NCI-H446 treated with DMSO at 0.1 percent for 48 hours (cell line): ENCODE measurements at places on chromosomes 6 and 20.

DNA sequence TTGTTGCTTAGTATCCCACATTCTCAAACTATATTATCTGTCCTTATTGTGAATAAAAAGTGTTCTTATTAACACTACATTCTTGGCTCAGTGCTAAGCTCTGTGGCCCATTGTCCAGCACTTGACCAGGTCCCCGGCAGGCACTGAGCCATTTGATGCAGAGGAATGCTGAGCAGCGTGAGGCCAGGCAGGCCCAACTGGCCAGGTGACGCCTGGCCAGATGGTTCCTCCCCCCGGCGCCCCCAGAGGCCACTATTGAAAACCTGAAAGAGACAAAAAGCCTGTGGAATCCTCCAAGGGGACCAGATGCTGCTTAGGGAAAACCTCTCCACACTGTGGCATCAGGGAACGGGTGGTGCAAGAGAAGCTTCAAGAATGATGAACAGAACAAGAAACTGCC, 597.5 kb upstream of the JAG1 start:
- peak; percentile 20 for DNase-seq

GRCh38 chr6:9581155-9581554, 833.7 kb downstream of the TFAP2A start:
- DNase-seq: no peak

DNA sequence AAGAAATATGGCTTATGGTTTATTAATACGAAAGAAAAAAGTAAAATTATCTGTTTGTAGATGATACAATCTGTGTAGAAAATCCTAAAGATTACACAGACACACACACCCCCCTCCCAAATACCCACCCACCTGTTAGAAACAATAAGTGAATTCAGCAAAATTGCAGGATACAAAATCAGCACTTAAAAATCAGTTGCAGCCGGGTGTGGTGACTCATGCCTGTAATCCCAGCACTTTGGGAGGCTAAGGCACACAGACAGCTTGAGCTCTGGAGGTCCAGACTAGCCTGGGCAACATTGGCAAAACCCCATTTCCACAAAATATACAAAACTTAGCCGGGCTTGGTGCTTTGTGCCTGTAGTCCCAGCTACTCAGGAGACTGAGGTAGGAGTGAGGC, 42.3 kb downstream of the NINL start:
- DNase-seq: no peak

DNA sequence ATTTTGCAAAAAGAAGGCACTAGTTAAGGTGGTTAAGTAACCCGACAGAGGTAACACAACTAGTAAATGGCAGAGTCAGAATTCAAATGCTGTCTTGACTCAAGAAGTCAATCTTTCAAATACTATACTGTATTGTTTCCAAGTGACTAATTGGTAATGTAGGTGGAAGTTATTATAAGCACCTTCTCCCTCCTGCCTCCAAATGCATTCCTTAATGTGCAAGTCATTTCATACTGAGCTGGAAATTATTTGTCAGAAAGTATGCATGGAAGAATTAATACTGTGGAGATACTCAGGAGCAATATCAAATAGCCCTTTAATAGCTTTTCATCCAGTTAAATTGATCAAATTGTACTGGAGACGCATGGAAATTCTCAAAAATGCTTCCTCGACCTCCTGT, 579.1 kb downstream of the DOK5 start:
- DNase-seq: no peak

- DNase-seq: no peak
These were observed 883 bp upstream of the DBNDD2 start for GRCh38 chr20:45407067-45407745.

GRCh38 chr6:135181333-135182070, 394 bp downstream of the MYB start:
- no peak for DNase-seq

DNA sequence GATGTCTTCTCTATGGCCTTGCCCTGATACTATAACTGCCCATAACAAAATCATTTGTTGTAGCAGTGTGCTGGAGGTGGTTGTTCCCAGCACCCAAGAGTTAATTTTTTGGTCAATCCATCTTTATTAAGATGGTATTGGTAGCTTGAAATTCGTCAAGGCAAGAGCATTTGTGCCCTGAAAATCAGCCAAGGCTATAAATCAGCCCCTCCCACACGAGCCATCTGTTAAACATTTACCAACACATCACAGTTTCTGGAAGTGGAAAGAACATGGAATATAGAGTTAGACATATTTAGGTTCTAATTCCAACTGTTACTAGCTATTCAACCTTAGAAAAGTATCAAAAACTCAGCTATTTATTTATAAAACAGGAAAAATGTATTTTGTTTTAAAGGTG, 888.4 kb upstream of the GJE1 start:
- DNase-seq: peak; percentile 47

DNA sequence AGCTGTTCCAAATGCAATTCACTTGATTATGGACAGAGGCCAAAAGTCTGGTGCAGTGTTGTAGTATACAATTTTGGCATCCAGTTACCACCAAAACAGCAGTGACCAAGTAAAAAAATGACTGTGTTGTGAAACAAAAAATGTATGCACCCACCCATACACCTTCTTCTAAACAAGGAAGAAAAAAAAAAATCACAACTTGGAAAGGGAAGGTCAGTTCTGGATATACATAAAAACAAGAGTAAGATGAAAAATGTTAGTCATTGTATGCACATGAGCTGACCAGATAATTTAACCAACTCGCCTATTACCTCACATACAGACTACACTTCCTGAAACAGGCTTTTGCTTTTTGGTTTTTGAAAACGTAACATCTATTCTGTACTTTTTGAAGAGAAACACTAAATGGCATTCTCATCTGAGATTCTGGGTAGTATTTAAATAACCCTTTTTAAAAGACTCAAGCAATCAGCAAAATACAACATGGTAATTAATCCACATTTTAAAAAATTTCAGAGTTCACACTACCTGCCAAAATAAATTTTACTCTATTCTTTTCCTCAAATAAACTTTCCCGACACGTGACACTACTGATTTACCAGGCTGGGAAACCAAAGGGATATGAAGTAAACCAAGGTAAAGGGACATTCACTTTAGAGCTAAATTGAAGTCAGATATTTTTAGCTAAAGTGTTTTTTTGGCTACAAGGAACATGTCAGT, 141.6 kb upstream of the SHLD1 start:
- DNase-seq: no peak

GRCh38 chr20:17936761-17937732, 31.5 kb downstream of the SNX5 start:
- DNase-seq: no peak

DNA sequence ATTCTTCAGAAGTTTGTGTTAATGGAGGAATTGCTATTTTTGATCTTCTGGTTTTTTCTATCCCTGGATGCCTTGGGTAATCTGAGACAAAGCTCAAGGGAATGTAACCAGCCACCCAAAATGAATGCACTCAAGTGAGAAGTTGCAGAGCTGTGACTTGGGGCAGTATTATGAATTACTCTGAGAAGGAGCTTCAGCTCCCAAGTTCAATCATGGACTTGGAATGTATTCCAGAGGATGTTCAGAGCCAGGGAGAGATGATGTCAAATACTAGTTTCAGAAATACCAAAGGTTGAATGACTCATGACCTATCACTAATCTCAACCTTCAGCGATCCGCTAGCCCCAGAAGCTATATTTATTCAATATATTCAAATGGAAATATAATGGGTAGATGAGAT, 375.2 kb upstream of the PLCB4 start:
- no peak for DNase-seq

DNA sequence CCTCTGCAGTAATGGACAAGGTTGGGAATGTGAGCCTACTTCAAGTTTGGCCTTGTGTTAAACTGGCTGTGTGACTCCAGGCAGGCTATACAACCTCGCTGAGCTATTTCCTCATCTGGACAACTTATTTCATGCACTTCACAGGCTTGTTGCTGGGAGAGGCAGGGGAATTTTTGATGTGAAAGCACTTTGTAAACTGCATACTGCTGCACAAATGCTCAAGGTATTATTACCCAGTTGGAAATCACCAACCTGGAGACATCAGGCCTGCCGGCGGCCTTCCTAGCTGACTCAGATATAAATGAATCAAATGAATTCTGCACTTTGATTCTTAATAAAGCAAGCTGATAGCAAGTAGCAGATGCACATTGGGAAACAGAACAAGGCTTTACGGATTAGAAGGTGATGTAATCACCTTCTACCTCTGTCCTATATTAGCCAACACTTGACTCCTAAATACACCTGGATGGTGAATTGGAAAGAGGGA, 10.1 kb downstream of the JARID2 start:
- no peak for DNase-seq
